Activated naive CD4-positive, alpha-beta T cell treated with anti-CD3 and anti-CD28 coated beads, Interleukin-2, amount 50 U/mL, for 16 hours (primary cell): ENCODE measurements at places on chromosomes 12 and 14.

GRCh38 chr14:80403036-80403435 is 191.7 kb upstream of the DIO2 start:
- DNase-seq: no peak

GRCh38 chr12:104163631-104164030 is 25.6 kb upstream of the NFYB start:
- no peak for DNase-seq

DNA sequence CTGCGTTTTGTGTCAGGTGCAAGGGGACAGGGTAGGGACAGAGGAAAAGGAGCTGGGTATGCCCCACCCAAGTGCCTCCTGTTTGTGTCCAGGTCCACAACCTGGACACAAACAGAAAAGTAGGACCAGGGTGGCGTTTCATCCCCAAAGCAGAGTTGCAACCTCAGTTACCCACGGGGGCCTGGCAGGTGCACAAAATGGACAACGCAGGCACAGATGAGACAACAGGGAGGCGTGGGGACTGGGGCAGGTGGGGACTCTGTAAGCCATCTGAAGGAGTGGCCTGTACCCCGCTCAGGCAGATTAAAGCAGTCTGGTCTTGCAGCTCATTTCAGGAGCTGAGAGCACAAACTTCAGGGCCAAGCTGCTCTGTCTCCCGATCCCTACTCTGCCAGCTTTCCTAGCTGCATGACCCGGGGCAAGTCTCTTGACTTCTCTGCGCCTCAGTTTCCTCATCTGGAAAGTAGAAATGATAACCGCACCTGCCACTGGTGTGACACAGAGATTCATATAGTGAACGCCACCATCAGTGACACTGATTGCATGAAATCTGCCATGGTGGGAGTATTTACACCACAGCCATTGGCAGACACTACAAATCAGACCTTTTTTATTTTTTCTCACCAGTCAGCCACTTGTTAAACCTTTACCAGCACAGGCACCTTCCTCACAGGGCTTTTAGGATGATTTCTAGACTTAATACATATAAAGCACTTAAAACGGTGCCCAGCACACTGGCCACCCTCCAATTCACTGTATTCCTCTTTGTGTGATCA is 123.0 kb downstream of the PHETA1 start:
- DNase-seq: no peak

DNA sequence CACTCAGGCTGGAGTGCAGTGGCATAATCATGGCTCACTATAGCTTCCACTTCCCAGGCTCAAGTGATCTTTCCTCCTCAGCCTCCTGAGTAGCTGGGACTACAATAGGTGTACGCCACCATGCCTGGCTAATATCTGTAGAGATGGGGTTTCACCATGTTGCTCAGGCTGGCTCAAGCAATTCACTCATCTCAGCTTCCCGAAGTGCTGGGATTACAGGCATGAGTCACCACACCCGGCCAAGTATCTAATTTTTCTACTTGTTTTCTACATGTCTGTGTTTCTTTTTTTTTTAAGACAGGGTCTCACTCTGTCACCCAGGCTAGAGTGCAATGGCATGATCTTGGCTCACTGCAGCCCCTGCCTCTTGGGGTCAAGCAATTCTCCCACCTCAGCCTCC is 119.7 kb upstream of the MED13L start:
- DNase-seq: no peak

GRCh38 chr12:11706509-11707379 is 57.3 kb downstream of the ETV6 start:
- DNase-seq: no peak

GRCh38 chr12:120713861-120714482 is 3.7 kb downstream of the UNC119B start:
- peak; percentile 61 for DNase-seq

DNA sequence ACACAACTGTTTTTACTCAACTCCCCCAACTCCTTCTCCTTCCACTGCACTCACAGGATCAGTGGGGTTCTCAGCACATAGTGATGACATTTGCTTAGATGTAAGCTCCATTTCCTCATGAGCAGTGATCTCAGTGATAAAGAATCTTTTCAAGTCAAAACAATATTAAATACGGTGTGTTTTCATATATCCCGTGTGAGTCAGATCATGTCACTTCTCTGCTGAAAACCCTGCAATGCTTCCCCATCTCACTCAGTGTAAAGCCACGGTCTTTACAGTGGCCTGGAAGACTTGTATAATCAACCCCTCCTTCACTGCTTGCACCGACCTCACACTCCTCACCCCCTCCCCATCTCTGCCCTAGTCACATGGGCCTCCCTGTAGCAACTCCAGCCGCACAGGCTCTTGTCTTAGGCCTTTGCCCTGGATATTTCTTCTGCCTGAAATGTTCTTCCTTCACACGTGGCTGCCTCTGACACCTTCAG is 149.7 kb upstream of the ARHGAP5 start:
- DNase-seq: no peak

GRCh38 chr12:27394676-27395075 is 51.9 kb upstream of the SMCO2 start:
- DNase-seq: no peak

GRCh38 chr14:77556946-77557345 is 58.3 kb upstream of the ISM2 start:
- DNase-seq: no peak

GRCh38 chr12:77344651-77345050 is 279.3 kb upstream of the E2F7 start:
- no peak for DNase-seq

DNA sequence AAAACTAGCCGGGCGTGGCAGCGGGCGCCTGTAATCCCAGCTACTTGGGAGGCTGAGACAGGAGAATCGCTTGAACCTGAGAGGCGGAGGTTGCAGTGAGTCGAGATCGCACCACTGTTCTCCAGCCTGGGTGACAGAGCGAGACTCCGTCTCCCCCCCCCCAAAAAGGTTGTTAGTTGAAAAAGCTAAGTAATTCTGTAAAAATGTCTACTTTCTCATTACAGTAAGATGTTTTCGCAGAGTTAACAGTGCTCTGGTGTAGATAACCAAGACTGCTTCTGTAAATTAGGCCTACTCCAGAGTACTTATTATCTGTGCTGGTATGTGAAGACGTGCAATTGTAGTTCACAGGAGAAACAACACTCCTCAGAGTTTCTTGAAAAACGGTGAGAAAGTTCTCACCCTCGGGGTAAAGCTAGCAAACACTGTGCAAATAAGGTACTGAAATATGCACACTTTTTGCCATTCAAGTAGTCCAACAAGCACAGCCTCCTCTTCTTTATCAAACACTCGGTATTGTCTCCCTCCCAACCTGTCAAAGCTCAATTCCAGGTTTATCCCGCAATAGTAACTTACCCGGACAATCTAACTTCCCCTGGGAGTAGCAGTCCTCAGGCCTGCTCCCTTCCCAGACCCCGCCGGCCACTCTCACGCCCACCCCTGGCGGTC is 974 bp downstream of the BTBD7 start:
- DNase-seq: no peak

DNA sequence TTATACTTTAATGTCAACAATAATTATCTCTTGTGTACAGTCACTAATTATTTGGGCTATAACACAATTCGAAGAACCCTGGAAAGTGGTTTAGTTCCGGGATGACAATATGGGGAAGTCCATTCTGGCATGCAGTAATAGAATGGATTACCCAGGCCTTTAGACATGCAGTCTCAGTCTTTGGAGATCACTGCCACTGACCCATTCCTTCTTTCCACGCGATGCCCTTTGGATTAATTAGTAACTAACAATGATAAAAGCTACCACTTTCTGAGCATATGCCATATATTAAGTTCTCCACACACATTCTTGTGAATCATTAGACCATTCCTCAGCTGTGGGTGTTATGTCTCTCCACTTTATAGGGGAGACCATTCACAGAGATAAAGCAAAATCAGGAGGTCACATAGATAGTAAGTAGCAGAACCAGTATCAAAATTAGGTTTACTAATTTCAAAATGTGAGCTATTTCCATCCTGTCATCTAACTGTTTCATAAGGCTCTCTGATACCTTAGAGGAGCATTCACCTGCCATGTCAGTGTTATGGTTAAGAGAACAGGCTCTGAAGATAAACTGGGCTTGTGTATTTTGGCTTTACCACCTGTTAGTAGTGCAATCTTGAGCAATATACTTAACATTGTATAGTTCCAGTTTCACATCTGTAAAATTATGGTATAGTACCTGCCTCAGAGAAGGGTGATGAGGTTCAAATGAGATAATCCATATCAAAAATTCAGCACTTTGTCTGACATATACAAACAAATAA is 27.2 kb upstream of the KCNJ8 start:
- DNase-seq: no peak

GRCh38 chr12:90100579-90100978 is 391.9 kb upstream of the ATP2B1 start:
- DNase-seq: no peak

DNA sequence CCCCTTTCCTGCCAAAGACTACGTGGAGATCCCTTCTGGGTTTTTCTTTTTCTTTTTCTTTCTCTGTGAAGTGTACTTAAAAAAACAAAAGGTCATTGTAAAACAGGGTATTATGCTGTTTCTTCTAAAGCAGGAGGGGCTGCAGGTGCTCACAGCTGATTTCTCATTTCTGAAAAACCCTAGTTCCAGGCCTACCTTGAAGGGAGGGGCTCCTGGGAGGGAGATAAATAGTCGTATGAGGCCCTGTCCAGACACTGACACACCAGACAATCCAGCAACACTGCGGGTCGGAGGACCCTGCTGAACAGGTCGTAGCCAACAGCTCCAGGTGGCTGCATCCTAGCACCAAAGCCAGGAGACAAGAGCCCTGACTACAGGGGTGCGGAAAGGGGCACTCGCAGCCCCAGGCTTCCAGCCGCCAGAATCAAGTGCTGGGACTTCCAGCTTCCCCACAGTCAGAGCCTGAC is 41.1 kb downstream of the PSMA6 start:
- no peak for DNase-seq

DNA sequence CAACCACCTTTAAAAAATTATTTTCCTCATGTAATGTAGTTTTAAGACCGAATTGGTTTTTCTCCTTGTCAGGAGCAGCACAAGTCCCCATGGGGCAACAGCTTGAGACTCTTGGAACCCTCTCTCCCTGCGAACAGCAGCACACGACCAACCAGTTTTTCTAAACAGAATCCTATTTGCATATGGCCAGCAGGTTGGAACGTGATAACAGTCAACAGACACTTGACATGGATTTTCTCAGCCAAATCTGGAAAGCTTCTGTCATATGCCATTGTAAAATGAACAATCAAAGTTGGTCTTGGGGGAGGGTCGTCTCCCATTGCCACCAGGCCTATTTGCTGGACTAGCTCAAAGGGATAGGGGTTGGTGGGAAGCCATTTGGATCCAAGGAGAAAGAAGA is 1915.0 kb upstream of the FLRT2 start:
- no peak for DNase-seq

DNA sequence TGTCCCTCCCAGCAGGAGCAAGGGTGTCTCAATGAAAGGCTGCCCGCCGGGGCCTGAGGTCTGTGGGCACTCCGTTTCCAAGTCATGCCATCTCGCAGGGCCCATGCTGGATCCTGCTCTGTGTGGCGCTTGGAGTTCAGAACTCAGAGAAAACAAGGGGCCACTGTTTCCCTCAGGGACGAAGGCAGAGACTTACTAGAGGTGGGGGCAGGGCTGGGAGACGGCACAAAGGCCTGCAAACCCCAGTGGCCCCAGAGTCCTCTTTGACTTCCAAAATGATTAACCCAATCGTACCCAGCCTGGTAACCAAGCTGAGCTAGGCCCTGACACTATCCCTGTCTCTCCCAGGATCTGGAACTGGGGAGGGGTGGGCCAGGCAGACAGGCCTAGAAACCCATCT is 95.8 kb downstream of the ITPK1 start:
- DNase-seq: no peak

DNA sequence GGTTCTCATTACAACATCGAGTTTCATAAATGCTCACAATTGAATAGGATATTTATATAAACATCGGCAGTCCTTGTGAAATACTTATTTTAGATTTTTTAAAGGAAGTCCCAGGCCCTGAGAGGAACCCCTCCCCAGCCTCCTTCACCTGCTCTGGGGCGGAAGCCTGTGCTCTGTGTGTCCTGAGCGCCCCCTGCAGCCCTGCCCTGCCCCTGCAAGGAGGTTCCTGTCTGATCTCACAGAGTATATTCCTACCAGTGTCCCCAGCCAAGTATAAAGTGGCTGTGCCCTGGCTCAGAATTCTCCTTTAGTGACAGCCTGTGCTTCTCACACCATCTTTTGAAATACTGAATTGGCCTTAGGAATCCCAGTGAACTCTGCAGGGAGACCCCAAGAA is 659.5 kb downstream of the TMEM121 start:
- DNase-seq: peak; percentile 71

DNA sequence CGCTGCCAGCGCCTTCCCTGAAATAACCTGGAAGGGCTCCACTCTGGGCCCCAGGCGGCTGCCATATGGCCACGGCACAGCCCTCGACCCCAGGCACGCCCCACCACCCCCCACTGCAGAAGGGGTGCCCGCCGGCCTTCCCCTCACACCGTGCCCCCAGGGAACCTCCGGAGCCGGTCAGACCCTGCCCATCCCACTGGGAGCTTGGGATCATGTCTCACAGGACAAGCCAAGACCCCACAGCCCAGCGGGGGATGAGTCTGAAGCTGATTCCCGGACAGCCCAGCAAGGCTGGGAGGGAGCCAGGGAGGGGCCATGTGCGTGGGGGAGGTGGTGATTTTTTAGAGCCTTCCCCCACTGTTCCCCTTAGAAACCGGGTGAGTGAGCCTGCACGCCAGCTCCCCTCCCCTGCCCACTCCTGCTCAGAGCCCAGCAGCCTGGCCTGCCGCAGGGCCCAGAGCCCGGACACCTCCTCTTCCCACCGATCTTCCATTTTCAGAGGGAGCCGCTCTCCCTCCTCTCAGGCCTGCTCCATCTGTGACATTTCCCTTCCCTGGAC is 1.4 kb downstream of the RIMBP2 start:
- no peak for DNase-seq

- DNase-seq: no peak
These were observed 131.4 kb upstream of the CCDC175 start for GRCh38 chr14:59707778-59708561.

GRCh38 chr14:23119363-23120327 is 590 bp upstream of the CEBPE start:
- peak; percentile 25 for DNase-seq

- DNase-seq: no peak
These were observed 2.0 kb upstream of the PPP1CC start for GRCh38 chr12:110744601-110745264.

DNA sequence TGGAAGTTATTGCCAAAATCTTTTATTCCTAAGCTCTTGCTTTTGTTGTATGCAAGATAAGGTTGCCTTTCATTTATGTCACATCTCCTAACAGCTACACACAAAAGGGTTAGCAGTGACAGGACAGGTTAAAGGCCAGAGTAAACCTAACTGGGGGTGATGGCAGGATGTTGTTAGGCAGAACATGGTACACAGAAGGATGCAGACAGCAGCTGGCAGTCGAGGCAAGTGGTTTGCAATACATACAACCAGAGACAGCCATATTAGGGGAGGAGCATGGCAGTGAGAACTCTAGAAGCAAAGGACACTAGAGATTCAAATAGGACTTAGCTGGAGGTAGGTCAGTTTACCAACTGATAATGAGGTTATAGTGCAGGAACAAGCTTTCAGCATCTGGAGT is 2.7 kb upstream of the ABCD2 start:
- no peak for DNase-seq
